ENCODE measurements at places on chromosomes 1 and 21.

DNA sequence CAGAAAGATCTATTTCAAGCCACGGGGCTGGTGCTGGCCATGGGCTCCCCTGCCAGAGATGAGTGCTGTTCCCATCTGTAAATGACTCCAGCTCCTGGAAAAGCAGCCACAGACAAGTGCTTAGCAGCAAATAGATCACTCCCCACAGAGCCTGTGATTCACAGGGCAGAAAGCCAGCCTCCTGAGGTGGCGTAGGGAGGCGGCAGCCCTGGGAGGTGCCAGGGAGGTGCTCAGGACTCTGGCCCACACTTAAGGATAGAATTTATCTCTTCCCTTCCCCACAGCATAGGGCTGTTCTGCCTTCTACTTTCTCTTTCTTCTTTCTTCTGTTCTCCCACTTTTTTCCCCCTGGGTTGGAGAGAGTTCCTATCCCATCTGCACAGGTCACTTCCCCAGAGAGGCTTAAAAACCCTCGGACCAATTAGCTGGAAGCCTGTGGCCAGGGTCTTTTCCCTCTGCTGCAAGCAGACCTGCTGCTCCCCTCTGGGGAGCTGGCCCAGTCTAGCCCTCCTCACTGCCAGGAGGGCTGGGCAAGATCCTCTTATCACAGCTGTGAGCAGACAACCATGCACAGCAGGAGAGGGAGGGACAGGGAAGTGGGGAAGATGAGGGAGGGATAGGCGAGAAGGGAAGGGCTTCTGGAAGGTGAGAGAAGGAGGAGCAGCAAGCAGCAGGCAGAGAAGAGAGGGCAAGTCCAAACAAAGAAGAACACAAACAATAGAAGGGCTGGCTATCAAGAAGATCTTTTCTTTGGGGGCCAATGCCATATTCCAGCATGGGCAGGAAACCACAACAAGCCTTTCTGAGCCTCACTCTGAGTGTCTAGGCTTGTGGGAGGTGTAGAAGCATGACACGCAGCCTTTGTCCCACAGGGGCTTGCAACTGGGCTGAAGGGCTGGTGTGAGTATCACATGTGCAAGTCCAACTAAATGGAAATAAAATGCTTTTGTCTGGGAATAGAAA, 41.0 kb downstream of the KCND3 start:
- DNase-seq, result no peak

DNA sequence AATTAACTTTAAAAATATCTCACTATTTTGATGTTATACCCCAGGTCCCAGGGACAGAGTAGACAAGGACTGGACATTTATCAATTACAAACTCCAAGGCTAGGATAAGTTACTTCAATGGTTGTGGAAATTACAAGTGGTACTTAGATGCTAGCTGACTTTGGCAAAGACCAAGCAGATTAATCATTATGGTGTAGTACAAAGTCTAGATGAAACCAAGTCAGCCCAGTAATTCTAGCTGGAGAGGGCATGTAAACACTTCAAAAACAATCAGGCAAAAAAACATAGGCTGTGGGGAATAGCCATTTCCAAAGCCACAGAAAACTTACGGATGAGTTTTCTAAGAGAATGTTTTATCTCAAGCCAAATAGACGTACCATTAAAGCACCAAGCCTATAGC, 124.5 kb downstream of the TSEN15 start:
- DNase-seq, result no peak

- no peak for DNase-seq
Observed at GRCh38 chr1:2801046-2801445, 447 bp downstream of the TTC34 start.

GRCh38 chr1:86618358-86618757, 71.5 kb downstream of the CLCA4 start:
- DNase-seq, result no peak

- DNase-seq, result no peak
Observed at GRCh38 chr1:5742032-5742431, 250.2 kb downstream of the NPHP4 start.

DNA sequence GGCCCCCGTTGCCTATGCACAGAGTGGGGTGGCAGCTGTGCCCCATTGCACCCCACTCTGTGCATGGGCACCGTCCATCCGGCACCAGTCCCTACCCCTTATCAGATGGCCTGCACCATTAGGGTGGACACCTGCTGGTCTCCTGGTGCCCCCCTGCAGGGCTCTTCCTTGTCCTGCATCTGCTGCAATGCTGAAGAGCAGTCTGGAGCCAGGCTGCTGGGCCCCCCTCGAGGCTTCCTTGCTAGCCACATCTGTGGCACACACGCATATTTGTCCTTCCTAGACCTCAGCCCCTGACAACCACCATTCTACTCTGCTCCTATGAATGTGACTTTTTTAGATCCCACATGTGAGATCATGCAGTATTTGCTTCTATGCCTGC, 56.4 kb downstream of the COL18A1 start:
- no peak for DNase-seq

DNA sequence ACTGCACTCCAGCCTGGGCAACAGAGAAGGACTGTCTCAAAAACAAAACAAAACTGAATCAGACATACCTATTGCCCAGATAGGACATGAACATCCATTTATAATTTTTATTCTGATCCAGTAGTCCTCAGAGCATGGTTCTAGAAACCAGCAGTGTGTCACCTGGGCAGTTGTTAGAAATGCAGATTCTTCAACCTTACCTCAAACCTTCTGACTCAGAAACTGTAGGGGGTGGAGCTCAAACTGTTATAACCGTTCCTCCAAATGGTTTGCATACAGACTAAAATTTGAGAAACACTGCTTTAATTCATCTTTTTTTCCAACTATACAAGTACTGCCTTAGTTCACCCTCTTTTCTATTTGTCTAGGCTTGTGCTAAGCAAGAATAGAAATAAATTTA, 6.0 kb downstream of the NASP start:
- DNase-seq, result no peak

GRCh38 chr1:21123287-21123948, 53.3 kb downstream of the EIF4G3 start:
- DNase-seq, result no peak

DNA sequence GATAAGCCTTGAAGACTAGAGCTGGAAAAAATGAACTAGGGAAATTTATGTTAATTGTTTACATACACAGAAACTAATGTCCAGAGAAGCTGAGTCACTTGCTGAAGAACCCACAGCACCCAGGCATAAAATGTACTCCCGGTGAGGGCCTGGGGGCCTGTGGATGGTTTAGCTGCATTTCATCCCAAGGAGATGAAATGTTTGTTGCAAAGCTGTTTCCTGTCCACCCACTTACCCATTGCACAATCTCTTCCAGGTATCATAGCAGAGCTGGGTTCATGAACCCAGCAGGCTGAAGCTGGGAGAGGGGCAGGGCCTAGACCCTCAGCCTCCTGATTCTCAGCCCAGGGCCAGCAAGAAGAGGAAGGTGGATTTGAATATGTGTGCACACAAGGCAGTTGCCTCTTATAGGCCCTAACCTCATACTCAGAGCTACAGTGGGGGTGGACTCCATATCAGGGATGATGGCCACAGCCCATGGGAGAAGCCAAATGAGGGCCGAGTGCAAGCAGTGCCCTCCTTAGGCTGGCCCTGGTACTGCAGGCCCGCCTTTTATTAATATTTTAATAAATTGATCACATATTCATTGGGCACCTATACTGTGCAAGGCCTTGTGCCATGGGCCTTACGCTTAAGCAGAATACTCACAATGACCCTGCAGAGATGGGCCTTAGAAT, 110.8 kb downstream of the LACTBL1 start:
- DNase-seq, result peak; percentile 2

GRCh38 chr1:228736844-228737445, 1.7 kb downstream of the RHOU start:
- DNase-seq, result no peak

- DNase-seq, result no peak
Observed at GRCh38 chr21:33063907-33064622, 5.9 kb upstream of the OLIG1 start.

- DNase-seq, result no peak
Observed at GRCh38 chr1:54390655-54391054, 15.5 kb downstream of the SSBP3 start.

- no peak for DNase-seq
Observed at GRCh38 chr21:39232861-39233291, 49.6 kb upstream of the PSMG1 start.

GRCh38 chr1:214031267-214031650, 43.5 kb downstream of the PROX1 start:
- DNase-seq, result no peak

DNA sequence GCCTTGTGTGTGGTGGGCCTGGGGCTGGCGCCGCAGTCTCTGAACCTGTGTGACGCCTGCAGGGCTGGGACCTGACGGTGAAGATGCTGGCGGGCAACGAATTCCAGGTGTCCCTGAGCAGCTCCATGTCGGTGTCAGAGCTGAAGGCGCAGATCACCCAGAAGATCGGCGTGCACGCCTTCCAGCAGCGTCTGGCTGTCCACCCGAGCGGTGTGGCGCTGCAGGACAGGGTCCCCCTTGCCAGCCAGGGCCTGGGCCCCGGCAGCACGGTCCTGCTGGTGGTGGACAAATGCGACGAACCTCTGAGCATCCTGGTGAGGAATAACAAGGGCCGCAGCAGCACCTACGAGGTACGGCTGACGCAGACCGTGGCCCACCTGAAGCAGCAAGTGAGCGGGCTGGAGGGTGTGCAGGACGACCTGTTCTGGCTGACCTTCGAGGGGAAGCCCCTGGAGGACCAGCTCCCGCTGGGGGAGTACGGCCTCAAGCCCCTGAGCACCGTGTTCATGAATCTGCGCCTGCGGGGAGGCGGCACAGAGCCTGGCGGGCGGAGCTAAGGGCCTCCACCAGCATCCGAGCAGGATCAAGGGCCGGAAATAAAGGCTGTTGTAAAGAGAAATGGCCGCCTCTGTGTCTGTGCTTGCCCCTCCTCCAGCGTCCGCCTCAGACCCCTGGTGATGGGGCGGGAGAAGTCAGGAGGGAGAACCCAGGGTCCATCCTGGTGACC, 788 bp downstream of the ISG15 start:
- no peak for DNase-seq

GRCh38 chr1:243315893-243316292, 60.1 kb downstream of the SDCCAG8 start:
- DNase-seq, result no peak

DNA sequence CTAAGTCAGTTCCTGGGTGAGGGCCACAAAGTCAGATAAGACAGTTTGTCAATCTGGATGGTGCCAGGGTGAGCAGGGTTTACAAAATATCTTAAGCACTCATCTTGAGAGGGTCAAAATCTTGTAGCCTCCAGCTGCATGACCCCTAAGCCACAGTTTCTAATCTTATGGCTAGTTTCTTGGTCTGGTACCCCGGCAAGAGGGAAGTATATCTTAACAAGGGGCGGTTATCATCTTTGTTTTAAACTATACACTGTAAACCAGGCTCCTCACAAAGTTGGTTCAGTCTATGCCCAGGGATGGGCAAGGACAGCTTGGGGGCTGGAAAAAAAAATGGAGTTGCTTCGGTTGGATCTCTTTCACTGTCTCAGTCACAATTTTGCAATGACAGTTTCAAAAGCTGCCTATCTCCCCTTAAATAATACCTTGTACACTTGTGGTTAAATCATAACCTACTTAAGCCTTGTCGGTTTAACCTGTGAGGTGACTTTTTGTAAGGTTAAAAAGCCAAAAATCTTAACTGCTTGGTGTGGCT, 7.8 kb upstream of the CD46 start:
- no peak for DNase-seq

- DNase-seq, result no peak
Observed at GRCh38 chr1:14773396-14774025, 175.0 kb downstream of the KAZN start.

GRCh38 chr1:40143891-40144575, 17.2 kb upstream of the RLF start:
- peak; percentile 99 for DNase-seq

GRCh38 chr21:41630917-41631316, 123.0 kb upstream of the TMPRSS2 start:
- no peak for DNase-seq

- DNase-seq, result no peak
Observed at GRCh38 chr1:178686407-178686806, 38.6 kb upstream of the RALGPS2 start.

- DNase-seq, result no peak
Observed at GRCh38 chr21:17823846-17824245, 4.7 kb upstream of the C21orf91 start.

GRCh38 chr1:186633116-186633515, 47.1 kb downstream of the PTGS2 start:
- DNase-seq, result no peak

GRCh38 chr1:208681878-208682663, 437.9 kb upstream of the PLXNA2 start:
- no peak for DNase-seq

DNA sequence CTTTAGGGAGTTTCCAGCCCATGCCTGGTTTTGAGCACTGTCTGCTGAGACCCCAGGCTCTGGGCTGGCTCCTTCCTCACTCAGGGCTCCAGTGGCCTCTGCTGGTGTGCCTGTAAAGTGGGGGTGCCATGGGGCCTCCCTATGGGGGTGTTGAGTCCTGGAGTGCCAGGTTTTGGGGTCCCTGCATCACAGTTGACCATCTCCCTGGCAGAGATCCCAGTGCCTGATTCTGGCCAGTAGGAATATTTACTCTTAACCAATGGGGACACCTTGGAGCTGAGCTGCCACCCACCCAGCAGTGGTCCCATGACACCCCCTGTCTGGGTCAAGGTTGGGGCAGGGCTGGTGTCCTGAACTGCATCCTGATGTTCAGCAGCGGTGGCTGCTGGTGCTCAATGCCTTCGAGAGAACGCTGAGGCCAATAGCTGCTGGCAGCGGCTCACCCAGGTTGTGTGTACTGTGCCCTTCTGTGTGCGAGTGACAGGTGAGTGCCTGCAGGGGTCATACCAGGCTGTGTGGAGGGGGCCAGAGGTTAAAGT, 9.6 kb upstream of the ZNF669 start:
- DNase-seq, result no peak

DNA sequence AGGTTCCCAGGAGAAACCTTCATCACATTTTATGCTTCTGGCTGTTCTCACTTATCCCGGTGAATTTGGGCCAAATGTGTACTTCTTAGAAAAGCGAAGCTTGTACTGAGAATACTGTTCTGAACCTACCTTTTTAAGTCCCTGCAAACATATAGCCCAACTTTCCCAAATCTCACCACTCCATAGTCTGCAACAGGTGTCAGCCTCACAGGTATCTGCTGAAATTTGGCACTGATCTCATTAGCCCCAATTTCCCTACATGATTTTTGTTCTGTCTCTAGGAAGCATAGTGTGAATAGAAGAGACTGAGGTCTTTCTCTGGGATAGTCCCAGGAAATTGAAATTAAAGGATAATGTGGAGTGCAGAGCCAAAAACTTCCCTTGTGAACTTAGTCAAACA, 11.5 kb downstream of the RIT1 start:
- no peak for DNase-seq

- DNase-seq, result no peak
Observed at GRCh38 chr1:156009404-156009803, 11.3 kb downstream of the SSR2 start.
